NCI-H2081 treated with DMSO at 0.1 percent for 48 hours (cell line): ENCODE measurements at places on chromosomes 11 and 22.

DNA sequence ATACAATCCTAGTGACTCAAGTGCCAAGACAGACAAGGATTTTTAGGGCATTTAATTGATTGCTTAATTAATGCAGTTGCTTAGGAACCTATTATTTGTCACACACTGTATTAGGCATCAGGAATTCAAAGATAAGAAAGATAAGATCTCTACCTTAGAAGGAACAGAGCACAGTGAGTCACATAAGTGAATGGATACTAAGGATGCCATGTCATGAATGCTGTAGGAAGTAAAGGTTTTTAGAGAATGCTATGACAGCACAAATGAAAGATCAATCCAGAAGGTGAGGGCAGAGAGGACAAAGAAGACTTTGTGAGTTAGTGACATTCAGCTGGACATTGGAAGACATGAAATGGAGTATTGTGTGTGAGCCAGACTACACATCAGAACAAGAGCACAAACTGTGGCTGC is 147.9 kb upstream of the DDI1 start:
- DNase-seq: no peak

- DNase-seq: no peak
These were observed 45.2 kb upstream of the PRSS23 start for GRCh38 chr11:86755146-86755545.

- no peak for DNase-seq
These were observed 34.7 kb downstream of the ADAMTS15 start for GRCh38 chr11:130483124-130483523.

DNA sequence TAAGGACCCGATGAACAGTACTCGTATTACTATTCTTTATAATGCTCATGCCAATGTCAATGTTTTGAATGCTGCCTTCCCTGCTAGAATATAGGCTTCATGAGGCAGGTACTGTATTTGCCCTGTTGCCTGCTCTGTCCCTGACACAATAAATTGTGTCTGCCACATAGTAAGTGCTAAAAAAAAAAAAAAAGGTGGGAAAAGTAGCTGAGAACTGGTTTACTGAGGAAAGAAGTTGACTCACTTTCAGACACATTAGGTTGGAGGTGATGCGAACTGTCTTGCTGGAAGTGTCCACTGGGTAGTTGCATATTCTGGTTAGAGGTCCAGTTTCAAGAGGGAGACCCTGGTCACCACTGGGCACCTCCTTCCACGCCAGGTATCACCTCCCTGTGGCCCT is 255.9 kb downstream of the KIRREL3 start:
- DNase-seq: no peak

- DNase-seq: no peak
These were observed 16.9 kb downstream of the RPL3 start for GRCh38 chr22:39302431-39302960.

GRCh38 chr22:45535290-45535689 is 32.6 kb downstream of the FBLN1 start:
- DNase-seq: no peak

DNA sequence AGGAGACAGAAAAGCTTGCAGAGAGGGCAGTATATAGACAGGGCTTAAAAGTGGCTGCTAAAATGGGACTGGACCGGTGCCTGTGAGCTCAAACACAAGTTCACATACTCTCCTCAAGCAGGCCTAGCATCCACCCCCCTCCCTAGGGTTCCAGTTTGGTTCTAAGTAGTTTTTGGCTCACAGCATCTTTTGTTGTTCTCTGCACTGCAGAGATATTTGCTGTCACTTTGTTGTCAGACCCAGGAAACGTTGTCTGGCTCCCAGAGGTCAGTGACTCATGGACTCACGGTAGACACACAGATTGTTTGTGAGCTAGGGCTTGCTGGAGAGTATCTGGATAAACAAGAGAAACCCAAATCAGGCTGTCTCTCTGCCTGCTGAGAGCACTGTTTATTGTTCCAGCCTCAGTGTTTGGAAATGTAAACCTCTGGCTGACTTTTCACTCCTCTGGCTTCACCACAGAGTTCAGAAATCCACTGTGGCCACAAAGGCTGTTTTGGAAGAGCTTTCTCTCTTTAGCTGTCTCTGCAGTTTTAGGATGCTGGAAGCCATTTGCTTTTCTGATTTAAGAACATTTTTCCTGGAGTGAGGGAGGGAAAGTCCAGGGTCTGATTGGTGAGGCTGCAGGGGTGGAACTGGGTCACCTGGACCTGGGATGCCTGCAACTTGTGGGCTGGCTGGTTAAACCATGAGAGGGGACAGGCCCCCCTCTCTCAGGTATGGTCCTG is 303.7 kb upstream of the PLET1 start:
- no peak for DNase-seq

DNA sequence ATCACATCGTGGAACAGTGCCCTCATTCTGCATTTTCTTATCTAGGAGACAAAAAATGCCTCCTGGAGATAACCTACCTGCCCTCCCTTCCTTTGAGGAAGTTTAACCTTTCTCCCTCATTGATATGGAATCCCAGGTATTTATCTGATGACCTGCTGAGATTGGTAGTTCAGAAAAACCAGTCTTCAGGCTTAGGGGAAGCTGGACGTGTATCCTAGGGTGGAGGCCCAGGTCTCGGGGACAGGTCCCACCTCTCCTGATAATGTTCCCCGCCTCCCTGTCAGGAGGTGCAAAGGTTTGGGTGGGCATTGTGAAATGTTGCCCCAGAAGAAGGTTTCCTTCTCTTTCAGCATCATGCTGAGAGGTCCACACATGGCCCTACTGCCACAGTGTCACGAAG is 186.9 kb upstream of the NAV2 start:
- DNase-seq: no peak

DNA sequence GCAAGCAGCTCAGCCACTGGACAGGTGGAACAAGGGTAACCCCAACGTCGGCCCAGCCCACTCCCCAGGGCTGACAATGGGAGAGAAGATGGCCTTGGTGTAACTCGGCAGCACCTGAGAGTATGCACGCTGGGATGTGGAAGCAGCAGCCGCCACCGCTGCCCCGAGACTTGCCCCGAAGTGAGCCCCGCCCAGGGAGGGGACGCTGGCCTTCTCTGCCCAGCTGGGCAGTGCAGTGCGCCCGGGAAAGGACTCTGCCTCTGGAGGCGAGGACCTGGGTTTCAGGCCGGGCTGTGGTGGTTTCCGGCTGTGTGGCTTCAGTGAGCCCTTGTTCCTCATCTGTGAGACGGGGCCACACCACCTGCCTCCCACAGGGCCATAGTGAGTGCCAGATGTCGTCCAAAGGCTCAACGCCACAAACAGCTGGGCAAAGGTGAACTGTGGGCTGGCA is 8.6 kb upstream of the POLDIP3 start:
- no peak for DNase-seq

DNA sequence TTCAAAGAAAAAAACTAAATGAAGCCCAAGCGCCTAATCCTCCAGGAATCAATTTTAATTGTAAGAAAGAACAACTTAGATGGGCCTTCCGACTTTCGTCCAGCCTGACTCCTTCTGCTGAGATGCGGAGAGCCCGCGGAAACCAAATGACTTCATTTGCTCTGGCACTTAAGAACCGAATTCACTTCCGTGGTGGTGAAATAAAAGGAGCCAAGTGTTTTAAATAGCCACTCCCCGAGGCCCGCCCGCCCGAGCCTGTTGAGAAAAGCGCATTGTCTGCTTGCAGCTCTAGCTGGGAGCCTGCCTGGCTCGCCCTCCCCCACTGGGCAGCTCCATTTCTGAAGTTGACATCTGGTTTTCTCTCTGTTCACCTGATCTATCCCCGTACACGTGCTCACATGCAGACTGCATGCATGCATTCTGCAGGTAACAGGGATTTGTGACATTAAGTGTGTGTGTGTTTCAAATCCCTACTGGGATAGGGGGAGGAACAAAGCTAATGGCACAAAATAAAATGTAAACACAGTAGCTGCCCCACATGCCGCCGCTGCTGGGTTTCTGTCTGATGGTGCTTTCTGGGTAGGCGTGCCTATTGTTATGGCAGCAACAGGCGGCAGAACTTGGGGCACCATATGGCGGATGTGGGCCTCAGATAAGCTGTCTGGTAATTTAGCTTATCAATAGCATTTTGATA is 6.2 kb downstream of the TEAD1 start:
- DNase-seq: peak; percentile 62

DNA sequence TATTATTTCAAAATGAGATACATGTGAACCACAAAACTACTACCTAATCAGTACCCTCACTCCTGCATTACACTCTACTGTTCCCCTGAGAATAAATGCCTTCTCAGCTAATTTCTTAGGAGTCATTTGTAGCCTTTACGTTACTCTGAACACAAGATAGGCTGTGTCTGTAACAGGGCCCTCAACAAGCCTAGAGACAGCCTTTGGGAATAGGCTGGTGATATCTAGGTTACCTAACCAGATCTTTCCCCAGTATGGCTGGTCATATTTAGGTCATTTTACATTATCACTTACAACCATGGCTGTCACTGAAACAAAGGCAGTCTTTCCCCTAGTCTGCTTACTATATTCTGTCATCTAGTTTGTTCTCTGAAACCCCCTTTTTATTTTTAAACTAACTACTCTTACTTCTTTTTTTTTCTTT is 14.2 kb downstream of the ATM start:
- DNase-seq: no peak

GRCh38 chr22:50434849-50435248 is 40.0 kb downstream of the SBF1 start:
- no peak for DNase-seq

GRCh38 chr11:112364962-112365481 is 104.4 kb upstream of the PLET1 start:
- no peak for DNase-seq

GRCh38 chr11:35938231-35938630 is 5.6 kb upstream of the LDLRAD3 start:
- DNase-seq: no peak

- no peak for DNase-seq
These were observed 47.0 kb upstream of the CCDC89 start for GRCh38 chr11:85732965-85733364.

- no peak for DNase-seq
These were observed 963.1 kb upstream of the FAT3 start for GRCh38 chr11:91261513-91261912.

DNA sequence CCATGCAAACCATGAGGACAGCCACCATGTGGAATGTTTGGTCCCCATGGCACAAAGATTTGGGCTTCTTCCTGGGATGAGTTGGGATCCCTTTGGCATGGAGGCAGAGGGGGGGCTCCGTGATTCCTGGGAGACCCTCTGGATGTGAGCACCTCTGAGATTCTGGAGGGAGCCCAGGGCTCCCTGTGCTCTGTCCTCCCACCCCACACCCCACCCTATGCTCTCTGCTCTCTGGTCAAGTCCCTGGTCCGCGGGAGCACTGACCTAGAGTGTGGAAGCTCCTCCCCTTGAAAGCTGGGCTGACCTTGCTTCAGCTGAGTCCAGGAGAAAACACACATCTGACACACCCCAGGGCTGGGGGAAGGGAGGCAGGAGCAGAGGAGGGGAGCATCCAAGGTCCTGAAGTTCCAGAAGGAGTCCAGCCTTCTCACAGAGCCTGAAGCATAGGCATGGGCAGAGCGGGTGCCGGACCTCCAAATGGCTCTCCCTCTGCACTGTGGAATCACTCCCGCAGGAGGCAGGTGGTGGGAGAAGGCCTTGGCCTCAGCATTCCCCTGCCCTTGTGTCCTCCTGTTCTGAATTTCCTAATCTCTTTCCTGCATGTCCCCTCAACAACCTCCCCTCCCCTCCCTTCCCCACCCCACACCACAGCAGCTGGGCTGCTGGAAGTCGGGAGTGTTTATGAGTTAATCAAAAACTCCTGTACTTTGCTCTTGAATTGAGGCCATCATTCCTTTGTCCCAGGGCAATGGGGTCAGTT is 25.7 kb upstream of the OAF start:
- no peak for DNase-seq

DNA sequence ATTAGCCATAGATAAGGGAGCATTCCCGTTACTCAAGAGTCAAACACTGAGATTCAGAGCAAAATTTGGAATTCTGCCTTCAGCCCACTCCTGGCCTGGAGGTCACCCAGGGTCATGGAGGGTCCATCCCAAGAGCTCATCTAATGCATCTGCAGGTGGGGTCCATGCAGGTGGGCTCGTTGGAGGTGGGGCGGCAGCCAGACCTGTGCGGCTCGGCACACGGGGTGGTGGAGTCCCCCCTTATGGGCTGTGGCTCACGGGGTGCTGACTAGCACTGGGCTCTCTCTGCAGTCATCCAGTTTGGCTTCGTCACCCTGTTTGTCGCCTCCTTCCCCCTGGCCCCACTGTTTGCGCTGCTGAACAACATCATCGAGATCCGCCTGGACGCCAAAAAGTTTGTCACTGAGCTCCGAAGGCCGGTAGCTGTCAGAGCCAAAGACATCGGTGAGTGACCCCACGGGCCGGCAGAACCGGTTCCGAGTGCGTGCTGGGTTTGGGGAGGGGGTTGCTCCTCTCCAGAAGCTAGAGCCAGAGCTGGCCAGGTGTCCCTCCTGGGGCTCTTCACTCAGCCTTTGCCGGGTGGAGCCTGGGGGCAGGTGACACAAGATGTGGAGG is 32.4 kb upstream of the FADD start:
- no peak for DNase-seq

DNA sequence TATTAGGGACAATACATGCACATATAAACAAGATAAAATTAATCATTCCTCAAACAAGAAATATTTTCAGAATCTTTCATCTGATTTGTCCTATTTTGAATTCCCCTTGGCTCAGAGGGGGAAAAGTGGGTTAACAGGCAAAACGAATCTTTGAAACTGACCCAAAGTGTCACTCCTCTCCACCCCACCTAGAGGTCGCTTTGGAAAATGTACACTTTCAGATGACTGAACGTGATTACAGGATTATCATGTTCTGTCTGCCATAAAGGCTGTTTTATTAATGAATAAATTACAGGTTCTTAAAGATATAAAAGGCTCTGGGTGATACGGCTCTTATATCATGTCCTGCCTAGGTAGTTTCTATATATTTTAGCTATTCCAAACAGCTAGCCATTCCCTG is 1735.0 kb downstream of the LRRC4C start:
- no peak for DNase-seq

DNA sequence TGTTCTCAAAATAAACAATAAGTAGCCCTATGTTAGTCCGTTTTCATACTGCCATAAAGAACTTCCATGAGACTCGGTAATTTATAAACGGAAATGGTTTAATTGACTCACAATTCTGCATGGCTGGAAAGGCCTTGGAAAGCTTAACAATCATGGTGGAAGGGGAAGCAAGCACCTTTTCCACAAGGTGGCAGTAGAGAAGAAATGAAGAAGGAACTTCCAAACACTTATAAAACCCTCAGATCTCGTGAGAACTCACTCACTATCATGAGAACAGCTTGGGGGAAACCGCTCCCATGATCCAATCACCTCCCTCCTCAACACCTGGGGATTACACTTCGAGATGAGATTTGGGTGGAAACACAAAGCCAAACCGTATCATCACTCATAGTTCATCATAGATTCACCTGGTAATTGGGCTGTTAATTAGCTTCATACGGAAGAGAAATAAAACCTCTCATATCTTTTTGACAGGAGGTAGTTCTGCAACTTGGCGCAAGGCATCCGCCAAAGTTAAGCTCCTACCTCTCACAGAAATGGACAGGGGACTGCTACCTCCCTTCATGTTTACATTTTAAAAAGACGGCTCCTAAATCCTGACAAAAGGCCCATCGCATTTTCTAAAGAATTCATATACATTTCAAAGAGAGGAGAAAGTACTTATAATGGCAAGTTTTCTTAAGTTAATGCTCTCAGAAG is 49.0 kb downstream of the MUC15 start:
- no peak for DNase-seq
